ENCODE measurements at places on chromosomes 3 and 15.

- DNase-seq: no peak
Observed at GRCh38 chr15:58393241-58393662, 38.5 kb upstream of the LIPC start.

GRCh38 chr3:71389191-71389590, 194.3 kb downstream of the FOXP1 start:
- no peak for DNase-seq

DNA sequence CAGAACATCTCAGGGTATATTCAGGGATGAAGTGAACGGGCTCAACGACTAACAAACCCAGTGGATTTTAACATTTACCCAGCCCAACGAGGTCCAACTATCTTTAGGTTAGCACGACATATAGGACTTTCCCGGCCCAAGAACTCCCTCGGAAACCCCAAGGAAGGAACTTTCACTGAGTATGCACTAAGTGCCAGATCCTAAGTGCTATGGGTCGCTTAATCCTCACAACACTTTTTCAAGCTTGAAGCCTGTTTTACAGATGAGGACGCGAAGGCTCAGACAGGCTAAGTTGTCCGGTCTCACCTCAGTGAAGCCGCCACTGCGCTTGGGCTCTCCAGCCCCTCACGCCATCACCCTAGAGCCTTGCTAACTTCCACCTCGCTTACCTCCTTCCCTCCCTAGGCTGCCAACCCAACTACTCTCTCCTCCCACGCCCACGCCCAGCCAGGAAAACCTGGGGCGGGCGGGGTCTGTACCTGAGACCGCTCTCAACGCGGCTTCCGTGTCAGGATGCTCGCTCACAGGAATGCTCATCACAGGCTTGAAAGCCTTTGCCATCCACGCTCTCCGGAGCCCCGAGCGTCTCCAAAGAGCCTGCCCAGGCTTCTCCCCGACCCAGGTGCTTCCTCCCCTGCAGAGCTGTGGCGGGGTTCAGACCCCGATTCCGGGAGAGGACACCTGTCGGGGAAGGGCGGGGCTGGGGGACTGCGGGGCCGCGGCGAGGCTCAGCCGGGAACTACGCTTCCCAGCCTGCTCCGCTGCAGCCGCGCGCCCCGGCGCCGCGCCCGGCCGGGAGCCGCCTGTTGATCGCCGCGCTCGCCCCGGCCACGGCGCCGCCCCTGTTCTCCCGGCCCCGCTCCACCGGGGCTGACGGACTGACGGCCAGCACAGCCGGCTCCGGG, at the start of gene TMOD2:
Gene TMOD2 (plus strand): TSS at position 806 of the 905 bp plus-strand sequence. CDS start 14,845 bp downstream, outside the sequence.
- peak; percentile 28 for DNase-seq

GRCh38 chr3:69505770-69506407, 120.0 kb upstream of the FRMD4B start:
- DNase-seq: no peak

DNA sequence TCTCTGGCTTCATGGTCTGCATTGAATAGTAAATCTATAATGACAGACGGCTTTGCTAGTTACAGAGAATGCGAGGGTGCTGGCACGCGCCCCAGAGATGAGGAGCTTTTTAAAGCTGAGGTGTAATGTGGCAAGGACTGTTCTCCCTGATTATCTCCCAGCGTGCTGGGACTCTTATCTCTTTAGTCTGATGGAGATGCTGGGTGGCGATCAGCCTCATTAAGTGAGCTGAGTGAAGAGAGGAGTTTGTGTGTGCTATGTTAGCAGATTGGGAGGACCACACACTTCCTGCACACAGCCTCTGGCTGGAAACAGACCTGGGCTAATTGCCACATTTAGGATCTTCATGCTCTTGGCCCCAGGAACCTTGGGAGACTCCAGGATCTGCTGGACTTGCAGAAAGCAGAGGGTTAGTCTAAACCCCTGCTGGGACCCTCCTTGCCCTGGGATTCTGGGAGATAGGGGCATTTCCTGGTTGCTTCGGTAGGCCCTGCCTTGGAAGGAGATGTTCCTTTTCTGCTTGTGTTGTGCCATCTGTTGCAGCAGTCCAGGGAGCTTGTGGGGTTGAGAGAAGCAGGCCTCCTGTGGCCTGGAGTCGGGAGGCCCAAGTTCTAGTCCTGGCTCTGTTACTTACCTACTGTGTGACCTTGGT, 15.0 kb downstream of the PDIA5 start:
- no peak for DNase-seq

DNA sequence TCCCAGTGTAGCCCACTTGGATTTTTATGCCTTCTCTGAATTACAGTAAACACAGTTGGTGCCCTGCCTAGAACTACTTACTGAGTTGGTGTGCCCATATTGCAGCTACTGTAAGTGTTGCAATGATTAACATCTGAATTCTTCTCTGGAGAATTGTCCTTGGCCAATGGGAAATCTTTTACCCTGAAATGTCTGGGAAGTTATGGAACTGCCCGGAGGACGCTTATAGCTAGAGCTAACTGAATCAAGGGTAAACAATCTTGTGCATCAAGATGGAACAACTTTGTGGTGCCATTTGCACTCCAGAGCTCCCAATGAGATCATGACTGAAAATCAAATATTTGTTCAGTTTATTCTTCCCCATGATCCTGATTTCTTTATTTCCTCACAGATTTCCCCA, 246.7 kb upstream of the CBLB start:
- no peak for DNase-seq

DNA sequence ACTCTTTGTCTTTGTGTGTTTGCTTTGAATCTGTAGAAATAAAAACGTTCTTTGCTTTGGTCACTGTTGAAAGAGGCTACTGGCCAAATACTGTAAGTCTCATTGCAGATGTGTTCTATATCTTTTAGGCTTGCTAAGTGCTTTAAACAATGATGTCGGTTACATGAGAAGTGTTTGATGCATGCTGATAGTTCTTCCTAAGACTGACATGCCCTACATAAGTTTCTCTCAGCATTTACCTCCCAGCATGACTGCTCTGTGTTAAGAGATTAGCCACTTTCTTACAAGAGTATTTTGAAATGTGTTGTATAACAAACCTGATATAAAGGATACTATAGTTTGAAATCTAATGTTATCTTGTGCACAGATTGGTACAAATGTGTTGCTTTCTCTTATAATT, 1088.7 kb downstream of the NSUN3 start:
- no peak for DNase-seq

DNA sequence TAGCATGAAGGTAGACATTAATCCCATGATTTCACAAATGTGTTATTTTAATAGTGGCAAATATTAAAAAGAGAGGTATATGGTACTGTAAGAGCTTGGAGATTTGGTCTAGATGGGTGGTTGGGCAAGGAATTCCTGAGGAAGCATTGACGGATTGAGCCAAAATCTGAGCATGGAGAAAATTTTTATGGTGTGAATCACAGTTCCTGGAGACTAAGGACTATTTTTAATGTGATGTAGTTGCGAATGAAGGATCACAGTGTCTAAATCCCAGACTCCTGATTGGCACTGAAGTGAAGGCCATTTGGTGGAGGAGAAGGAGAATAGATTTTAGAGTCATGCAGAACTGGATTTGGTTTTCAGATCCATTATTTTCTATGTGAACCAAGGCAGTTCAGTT, 188.7 kb upstream of the FEZF2 start:
- no peak for DNase-seq

DNA sequence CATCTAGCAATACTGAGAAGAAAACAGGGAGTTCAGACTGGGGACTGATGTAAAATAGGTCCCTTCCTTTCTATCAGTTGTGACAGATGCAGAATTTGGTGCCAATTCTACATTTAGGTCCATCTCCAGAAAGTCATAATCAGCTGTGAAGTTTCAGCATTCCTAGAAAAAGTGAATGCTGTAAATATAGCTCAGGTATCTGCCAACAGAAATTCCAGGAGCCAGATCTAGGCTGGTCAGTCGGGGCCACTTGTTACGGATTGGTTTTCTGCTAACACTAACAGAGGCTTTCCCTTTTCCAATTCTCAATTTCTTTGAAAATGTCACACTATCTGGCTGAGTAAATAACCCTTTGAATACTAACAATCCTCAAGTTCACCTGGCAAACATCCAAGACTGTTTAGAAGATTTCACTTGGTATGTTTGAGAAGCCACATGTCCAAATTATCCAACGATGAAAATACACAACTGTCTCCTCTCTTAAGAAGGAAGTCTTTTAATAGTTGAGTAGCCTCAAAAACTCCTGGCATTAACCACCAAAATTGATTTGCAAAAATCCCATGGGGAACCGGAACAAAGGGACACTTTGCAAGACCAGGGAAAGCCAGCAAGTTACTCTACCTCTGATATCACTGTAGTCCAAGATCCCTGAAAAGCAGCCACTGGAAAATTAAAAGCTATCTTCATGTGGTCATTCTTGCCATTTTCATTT, 222.3 kb downstream of the ZMAT3 start:
- no peak for DNase-seq

DNA sequence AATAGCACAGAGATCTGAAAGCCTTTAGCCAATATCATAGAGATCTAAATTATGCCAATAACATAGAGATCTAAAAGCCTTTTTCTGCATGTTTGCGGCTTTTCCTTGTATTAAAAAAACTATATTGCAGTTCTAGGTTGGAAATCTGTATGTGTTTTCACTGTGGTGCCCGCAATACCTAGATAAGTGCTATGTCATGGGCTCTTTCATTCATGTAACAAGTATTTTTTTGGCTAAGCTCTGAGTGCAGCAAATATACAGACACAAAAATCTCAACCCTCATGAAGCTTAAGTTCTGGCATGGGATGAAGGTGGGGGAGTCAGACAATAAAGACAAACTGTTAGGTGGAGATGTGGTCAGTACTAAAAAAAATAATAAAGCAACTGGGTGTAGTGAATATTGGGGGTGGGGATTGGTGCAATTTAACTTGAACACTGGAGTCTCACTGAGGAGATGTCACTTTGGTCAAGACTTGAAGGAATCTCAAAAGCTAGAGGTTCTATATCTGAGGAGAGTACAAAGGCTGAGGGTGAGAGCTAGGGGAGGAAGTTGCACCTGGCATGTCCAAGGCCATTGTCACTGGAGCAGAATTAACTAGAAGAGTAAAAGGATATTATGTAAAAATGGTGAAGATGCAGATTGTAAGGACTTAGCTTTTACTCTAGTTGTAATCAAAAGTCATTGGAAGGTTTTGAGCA, 973 bp downstream of the BUB1B start:
- DNase-seq: no peak

- no peak for DNase-seq
Observed at GRCh38 chr3:106397006-106397405, 528.2 kb upstream of the CBLB start.

- no peak for DNase-seq
Observed at GRCh38 chr3:132285620-132285945, 31.6 kb upstream of the ACP3 start.

GRCh38 chr15:66039117-66039871, 170.0 kb downstream of the RAB11A start:
- DNase-seq: no peak

DNA sequence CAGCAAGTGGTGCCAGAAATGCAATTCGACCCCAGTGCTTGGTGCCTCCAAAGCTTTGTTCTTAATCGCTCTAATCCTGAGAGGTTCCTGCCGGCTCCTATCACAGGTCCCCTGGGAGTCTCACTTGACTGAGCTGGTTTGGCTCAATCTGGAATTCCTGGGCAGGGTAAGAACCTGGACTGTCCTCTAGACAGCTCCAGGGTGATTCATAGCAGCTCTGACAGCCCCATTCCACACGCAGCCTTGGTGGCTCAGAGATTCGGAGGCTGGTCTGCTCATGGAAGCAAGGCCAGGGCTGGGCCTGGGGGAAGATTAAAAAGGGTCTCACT, 37.9 kb downstream of the MYO5C start:
- DNase-seq: no peak

DNA sequence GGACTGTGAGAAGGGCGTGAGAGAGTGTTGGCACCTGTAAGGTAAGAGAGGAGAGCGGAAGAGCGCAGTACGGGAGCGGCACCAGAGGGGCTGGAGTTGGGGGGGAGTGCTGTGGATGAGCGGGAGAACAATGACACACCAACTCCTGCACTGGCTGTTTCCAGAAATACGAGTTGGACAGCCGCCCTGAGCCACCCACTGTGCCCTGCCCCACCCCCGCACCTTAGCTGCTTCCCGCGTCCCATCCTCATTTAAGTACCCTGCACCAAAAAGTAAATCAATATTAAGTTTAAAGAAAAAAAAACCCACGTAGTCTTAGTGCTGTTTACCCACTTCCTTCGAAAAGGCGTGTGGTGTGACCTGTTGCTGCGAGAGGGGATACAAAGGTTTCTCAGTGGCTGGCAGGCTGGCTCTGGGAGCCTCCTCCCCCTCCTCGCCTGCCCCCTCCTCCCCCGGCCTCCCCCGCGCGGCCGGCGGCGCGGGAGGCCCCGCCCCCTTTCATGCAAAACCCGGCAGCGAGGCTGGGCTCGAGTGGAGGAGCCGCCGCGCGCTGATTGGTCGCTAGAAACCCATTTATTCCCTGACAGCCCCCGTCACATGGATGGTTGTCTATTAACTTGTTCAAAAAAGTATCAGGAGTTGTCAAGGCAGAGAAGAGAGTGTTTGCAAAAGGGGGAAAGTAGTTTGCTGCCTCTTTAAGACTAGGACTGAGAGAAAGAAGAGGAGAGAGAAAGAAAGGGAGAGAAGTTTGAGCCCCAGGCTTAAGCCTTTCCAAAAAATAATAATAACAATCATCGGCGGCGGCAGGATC, at the start of gene SOX2:
Gene SOX2 (plus strand): TSS at position 601 of the 811 bp plus-strand sequence. CDS start 436 bp downstream, outside the sequence.
- no peak for DNase-seq

GRCh38 chr3:19734453-19734852, 199.6 kb downstream of the EFHB start:
- DNase-seq: no peak

DNA sequence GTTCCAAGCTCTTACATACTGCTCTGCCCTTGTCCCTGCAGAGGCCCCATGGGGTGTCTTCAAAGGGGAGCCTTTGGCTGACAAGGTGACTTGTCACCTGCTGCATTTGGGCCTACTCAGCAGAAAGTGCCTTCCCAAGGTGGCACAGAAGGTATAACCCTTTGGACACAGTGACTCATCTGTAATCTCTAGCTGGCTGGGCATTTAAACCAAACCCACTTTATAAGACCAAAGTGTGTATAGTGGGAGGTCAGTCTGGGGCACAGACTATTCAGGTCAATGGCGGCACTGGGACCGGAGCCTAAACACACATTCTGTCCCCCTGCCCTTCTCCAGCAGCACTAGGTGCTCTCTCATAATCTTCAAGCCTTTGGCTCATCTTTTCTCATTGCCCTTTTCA, 35.1 kb downstream of the GJD2 start:
- no peak for DNase-seq

DNA sequence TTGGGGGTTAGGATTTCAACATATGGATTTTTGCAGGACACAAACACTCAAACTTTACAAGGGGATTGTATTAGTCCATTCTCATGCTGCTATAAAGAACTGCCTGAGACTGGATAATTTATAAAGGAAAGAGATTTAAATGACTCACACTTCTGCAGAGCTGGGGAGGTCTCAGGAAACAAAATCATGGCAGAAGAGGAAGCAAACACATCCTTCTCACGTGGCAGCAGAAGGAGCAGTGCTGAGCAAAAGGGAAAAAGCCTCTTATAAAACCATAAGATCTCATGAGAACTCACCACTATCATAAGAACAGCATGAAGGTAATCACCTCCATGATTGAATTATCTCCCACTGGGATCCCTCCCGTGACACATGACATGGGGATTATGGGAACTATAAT, 1183.1 kb downstream of the ZPLD1 start:
- DNase-seq: no peak
